Fibroblast of lung (primary cell): ENCODE measurements at places on chromosomes 7 and 10.

GRCh38 chr7:28708033-28708951 is 249.8 kb downstream of the TRIL start:
- DNase-seq: peak; percentile 51

GRCh38 chr7:93941945-93942344 is 20.4 kb downstream of the GNG11 start:
- DNase-seq: peak; percentile 33

GRCh38 chr10:42754155-42755027 is 28.2 kb upstream of the BMS1 start:
- peak; percentile 24 for DNase-seq

DNA sequence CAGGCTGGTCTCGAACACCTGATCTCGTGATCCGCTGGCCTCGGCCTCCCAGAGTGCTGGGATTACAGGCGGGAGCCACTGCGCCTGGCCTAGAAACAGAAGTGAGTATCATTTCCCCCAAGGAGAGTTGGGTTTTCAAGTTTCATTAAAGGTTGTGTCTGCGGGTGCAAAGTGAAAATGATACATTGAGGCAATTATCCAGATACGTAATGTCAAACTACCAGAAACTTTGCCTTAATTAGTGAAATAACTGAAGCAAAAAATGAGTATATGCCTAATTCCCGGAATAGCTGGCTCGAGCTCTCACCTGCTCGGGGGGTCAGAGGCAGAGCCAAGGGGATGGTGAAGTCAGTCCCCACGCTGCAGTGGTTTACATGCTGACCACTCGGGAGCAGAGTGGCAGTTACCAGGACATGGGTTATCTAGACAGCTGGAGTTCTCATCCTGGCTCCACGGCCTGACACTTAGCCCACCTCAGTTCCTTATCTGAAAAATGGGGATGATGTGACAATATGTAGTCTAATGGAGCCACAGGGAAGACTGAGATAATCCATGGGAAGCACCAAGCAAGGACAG is 25.5 kb downstream of the CHST15 start:
- DNase-seq: no peak

- DNase-seq: no peak
Measured at GRCh38 chr7:121924269-121925186, 51.6 kb downstream of the PTPRZ1 start.

GRCh38 chr10:22570733-22571430 is 143.5 kb downstream of the PIP4K2A start:
- DNase-seq: no peak

- DNase-seq: no peak
Measured at GRCh38 chr7:111953611-111954010, 252.6 kb downstream of the DOCK4 start.

DNA sequence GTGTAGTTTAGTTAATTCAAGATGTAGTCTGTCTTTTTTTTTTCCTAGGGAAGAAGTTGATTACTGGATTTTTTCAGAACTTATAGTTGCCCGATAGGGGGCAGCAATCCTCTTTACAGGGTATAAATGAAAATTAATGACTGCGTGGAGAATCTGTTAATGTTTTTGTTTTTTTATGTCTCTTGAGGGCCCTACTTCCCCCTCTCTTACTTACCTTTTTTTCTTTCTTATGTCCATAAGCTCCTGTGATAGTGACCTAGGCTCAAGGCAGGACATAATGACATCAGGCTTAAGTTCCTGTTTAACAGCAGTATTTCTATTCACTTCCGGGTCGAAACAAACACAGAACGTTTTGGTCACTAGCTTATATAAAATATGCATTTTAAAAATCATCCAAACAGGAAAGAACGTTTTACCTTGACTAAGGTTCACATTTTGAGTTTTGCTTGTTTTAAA is 18.8 kb downstream of the CDC123 start:
- DNase-seq: peak; percentile 71

- DNase-seq: peak; percentile 63
Measured at GRCh38 chr7:7416031-7416858, 119.4 kb downstream of the COL28A1 start.

DNA sequence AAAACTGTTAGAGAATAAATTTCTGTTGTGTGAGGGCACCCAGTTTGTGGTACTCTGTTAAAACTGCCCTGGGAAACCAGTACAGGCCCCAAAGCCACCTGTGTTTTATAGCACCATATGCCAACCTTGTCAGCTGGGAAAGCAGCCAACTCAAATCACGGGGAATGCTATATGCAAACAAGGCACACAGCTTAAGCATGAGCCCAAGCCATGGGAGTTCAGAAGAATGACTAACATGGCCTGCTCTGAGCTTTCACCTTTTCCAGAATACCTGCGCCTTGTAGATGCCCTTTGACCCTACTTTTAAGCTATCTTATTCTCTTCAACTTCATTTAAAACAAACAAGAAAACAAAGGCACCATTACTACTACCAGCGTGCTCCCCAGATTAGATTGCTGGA is 5.5 kb upstream of the SLC25A13 start:
- DNase-seq: no peak

DNA sequence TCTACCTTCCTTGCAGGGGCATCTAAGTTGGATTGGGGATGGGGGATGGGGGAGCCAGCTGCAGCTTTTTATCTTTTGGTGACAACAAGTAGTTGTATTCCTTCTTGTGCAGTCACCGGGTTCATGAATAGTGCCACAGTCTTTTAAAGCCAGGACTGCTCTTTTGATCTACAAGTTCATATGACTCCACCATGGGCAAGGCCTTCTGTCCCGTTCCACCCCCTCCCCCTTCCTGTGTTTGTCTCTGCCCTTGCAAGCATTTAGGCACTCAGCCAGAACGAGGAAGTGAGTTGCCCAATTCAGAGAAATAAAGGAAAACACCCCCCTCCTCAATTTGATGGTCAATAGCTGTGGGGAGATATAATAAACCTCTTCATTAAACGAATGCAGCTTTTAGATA is 44.8 kb upstream of the EGR2 start:
- DNase-seq: peak; percentile 33

DNA sequence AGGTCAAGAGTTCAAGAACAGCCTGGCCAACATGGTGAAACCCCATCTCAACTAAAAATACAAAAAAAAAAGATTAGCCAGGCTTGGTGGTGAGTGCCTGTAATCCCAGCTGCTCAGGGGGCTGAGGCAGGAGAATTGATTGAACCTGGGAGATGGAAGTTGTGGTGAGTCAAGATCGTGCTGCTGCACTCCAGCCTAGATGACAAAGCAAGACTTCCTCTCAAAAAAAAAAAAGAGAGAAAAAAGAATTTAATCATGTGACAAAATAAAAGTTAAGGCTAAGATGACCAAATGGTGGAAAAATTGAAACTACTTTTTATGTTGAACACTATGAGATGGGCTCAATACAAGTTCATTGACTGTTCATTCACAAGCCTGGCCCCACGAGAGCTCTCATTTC is 141.1 kb upstream of the WDR11 start:
- DNase-seq: no peak

- DNase-seq: no peak
Measured at GRCh38 chr7:135317676-135318325, 84.2 kb downstream of the STRA8 start.

DNA sequence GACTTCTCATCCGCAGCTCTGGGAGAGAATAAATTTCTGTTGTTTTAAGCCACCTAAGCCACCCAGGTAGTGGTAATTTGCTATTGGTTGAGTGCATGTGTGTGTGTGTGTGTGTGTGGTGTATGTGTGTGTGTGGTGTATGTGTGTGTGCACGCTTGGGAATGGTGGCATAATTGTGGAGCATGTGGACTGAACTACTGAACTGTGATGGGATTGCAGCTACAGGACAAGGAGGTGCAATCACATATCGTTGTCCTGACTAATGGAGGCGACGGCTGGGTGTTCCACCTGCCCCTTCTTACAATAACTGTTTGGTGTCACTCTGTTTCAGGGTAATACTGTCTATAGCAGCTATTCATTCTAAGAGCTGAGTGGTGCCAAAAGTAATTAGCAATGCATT is 448.7 kb upstream of the PFKP start:
- DNase-seq: no peak
